T-cell (primary cell): ENCODE measurements at places on chromosomes 5 and 9.

DNA sequence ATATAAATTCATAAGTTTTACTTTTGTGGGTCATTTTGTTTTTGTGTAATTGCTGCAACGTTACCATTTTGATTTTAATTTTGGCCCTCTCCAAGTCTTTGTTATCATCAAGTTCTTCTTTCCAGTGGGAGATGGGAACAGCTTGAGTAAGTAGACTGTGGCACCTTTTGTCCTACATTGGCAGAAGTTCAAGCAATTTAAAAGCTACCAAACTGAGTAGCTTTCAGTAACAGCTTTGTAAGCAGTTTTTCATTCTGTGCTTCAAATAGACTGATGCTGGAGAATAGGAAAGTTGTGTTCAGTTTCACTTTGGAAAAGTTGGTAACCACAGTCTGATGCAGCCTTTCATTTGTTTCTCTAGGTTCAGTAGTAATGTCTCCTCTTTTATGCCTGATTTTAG, 47.8 kb upstream of the TMED7 start:
- no peak for DNase-seq

- DNase-seq = no peak
These were observed 335.8 kb upstream of the ACTBL2 start for GRCh38 chr5:57818397-57818796.

- no peak for DNase-seq
These were observed 1.4 kb upstream of the IRX4 start for GRCh38 chr5:1883925-1884677.

GRCh38 chr5:90802474-90803317, 244.1 kb downstream of the ADGRV1 start:
- no peak for DNase-seq

DNA sequence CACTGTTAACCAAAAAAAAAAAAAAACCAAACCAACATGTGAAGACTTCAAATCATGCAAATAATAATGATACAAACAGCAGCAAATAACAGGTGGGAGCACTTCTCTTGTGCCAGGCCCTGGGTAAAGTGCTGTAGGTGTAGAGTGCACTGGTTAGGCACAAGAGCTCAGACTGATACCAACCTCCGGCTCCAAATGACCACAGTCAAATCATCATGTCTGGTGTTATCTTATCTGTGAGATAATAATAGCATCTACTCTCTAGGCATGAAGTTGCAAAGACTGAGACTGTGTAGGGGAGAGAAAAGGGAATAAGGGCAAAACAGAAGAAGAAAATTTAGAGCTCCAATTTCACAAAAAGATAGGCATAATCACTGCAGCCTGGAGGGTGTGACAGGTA, 159.5 kb downstream of the ARL15 start:
- no peak for DNase-seq

GRCh38 chr9:34456746-34457145, 1.6 kb downstream of the FAM219A start:
- no peak for DNase-seq

- no peak for DNase-seq
These were observed 63.3 kb upstream of the GRAMD2B start for GRCh38 chr5:126359884-126360283.

GRCh38 chr9:87350915-87351314, 146.8 kb upstream of the DAPK1 start:
- DNase-seq = no peak

DNA sequence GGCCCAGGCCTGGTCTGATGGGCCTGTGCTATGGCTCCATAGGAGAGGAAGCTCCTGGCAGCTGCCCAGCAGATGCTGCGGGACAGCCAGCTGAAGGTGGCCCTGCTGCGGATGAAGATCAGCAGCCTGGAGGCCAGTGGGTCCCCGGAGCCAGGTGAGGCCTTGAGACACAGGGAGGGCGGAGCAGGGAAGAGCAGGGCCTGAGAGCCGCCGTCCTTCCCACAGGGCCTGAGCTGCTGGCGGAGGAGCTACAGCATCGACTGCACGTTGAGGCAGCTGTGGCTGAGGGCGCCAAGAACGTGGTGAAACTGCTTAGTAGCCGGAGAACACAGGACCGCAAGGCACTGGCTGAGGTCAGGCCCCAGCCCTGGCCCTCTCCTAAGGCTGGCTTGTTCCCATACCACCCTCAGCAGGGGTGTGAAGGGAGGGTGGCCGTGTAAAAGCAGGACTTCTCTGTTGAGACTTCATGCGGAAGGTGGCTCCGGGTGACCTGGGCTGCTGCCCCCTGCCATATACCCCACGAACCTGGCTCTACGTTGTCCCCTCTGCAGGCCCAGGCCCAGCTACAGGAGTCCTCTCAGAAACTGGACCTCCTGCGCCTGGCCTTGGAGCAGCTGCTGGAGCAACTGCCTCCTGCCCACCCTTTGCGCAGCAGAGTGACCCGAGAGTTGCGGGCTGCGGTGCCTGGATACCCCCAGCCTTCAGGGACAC, 4.5 kb downstream of the PKN3 start:
- DNase-seq = no peak

DNA sequence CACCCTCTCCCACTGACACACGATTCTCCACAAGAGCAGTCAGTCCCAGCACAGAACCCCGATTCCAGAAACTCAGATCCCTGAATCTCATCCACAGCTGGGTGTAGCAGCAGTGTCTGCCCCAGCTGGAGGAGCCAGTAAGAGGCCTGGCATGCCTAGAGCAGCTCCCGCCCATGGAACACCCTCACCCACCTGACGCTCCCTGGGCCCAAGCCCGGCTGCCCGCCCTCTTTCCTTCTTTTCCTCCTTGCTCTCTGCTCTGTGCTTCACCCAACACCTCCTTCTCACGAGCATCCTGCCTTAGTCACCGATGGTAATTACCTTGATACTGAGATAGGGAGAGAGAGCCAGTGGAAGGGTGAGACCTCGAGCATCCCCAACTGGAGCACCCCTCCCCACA, 8.7 kb downstream of the PCDH1 start:
- DNase-seq = no peak
